ENCODE measurements at places on chromosomes 4 and X.
A peak's percentile ranks its signal among the peaks of the same experiment; 100 is the strongest.

DNA sequence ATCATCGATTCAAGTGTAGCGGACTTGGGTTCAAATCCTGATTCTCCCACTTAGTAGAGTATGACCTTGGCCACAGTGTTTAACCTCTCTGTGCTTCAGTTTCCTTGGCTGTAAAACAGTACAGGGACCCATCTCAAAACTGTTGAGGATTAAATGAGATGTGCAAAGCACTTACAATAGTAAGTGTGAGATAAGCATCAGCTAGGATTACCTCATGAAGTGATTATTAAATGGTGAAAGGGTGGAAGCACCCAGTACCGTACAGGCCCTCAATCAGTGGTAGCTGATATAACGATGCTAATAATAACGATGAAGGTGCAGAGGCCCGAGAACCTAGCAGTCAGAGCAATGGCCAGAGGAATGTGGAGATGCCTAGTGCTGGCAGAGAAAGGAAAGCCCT lies 45.1 kb downstream of the PRPS1 start:
- no peak for ATAC-seq

DNA sequence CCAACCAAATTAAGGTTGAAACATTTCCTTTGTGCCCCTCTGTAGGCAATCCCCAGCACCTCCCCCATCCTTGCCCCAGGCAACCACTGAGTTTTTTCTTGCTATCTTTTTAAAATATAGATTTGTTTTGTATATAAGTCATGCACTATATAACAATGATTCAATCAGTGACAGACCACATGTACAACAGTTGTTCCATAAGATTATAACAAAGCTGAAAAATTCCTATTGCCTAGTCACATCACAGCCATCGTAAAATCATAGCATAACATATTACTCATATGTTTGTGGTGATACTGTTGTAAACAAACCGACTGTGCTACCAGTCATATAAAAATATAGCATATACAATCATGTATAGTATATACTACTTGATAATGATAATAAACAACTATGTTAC lies 211.9 kb upstream of the NRK start:
- ATAC-seq = no peak

- no peak for ATAC-seq
Measured at GRCh38 chr4:40881096-40881495, 131.3 kb downstream of the NSUN7 start.

GRCh38 chr4:85717351-85717750 lies 242.4 kb downstream of the ARHGAP24 start:
- no peak for ATAC-seq

GRCh38 chr4:6595897-6596537 lies 21.0 kb downstream of the MAN2B2 start:
- ATAC-seq = peak; percentile 61

GRCh38 chr4:137203601-137204000 lies 328.7 kb downstream of the PCDH18 start:
- no peak for ATAC-seq

- ATAC-seq = no peak
Measured at GRCh38 chrX:109871121-109871888, 131.6 kb upstream of the TMEM164 start.

GRCh38 chr4:65580551-65580950 lies 89.7 kb downstream of the EPHA5 start:
- ATAC-seq = no peak
